Forelimb muscle (tissue), 1 donor: ENCODE measurements at places on chromosomes 13 and 19.

- DNase-seq = no peak
Observed at GRCh38 chr19:17865364-17866311, 5.9 kb downstream of the RPL18A start.

- DNase-seq = no peak
Observed at GRCh38 chr13:104057861-104058260, 991.6 kb upstream of the SLC10A2 start.

- no peak for DNase-seq
Observed at GRCh38 chr19:615619-616018, 17.7 kb downstream of the POLRMT start.

GRCh38 chr13:26996965-26997752, 174.5 kb downstream of the USP12 start:
- no peak for DNase-seq

DNA sequence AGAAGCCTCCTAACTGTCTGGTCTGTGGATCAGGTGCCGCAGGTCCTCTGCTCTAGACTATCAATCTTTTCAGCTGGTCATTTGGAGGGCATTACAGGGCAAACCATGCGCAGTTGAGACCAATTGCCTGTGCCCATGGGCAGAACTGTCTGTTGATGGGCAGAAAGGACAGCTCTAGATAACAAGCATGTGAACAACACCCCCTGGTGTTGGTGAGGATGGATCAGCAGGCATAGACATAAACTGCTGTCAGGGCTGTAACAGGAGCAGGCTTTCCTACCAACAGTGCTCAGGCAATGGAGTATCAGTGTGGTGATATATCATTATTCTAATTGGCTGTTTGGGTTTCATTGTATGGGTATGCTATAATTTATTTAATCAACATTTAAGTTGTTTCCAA, 104.7 kb upstream of the KL start:
- DNase-seq = no peak
